Osteoblast (primary cell): ENCODE measurements at places on chromosomes 11 and 22. TPM values are rescaled to one million over a fixed set of nuclear protein-coding genes. Genes with fewer than 3 reads are reported as not detected.

Gene CRACR2B
- total RNA-seq, result 0.59 and 0.72 TPM in 2 replicates

Gene CCT8L2
- not detected in 2 replicates for total RNA-seq

DNA sequence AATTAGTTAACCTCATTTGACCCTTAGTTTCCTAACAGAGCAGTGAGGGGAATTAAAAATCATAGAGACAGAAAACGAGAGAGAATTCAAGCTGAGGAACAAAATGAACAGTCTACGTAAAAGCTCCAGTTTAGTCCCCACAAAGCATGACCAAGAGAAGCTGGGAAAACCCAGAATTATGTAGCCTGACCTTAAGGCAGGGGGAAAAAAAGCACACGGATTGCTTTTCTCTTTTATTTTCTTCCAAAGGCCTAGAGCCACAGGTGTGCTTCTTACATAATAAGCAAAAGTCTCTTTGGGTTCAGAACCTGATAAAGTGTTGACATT is 514 bp upstream of the AMBRA1 start:
- DNase-seq, result peak; percentile 49

GRCh38 chr11:73957654-73958361 is 7.0 kb downstream of the DNAJB13 start:
- no peak for DNase-seq

DNA sequence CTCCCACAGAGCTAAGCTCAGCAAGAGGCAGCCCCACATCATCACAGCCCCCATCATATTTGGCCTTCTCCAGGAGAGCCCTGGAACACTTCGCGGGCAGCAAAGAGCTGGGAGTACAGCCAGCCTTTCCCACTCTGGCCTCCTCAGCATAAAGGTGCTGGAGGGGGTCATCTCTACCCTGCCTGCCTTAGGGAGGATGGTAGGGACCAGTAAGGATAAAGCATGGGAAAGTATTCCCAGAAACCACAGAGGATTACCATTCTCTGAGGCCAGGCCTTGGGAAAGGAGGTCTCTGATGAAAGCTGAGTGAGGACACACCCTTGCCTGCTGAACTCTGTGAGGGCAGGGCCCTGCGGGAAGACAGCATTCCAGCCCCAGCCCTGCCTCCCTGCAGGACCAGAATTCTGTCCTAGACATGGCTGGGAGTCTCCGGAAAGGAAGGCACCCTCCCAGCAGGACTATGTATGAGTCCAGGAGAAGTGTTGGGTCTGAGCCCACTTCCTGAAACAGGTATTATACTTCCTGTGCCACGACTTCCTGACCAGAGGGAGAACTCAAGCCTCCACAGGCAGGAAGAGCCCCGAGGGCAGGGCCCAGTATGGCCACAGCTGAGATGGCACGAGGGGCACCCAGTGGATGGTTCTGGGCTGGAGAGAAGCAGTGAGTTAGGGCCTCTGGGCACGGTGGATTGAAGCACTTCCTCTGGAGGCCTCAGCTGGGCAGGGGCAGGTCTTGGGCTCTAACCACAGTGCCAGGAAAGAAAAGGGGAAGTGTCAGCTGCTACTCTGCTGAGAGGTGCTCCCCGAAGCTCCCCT is 12.9 kb upstream of the CASTOR1 start:
- no peak for DNase-seq
